ENCODE measurements at places on chromosomes 12 and 14.

DNA sequence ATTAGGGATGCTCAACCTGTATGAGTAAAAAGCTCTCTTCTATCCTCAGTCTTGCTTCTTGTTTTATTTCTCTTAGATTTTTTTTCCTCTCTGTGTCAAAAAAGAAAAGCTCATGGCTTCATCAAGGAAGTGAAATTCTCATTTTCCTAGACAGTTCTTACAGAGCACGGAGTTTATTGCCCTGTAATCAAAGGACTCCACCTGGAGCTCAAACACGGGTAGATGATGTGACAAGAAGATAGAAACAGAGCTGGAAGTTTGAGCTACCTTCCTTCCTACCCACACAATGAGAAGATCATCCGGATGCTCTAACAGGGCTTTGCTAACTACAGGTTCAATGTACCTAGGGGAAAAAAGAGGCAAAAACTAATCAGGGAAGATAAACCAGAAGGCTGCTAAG, 564.8 kb downstream of the MED13L start:
- no peak for DNase-seq

DNA sequence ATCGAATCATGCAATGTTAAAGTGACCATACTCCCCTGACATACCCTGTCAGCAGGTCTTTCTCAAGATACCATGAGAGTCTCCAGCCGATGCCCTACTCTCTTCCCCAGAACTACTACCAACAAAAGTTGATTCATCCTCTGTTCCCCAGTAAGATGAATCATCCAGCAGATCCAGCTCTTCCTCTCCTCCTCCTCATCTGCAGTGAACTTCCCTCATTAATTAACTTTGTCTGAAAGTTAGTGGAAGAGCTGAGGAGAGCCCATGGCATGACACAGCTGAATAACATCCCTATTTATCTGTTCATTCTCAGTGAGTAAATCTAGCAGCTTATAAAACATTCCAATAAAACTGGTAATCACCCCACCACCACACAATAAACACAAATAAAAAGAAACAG, 213.4 kb downstream of the EGLN3 start:
- DNase-seq, result no peak

- DNase-seq, result no peak
Observed at GRCh38 chr12:52532636-52533035, 12.4 kb upstream of the KRT5 start.

DNA sequence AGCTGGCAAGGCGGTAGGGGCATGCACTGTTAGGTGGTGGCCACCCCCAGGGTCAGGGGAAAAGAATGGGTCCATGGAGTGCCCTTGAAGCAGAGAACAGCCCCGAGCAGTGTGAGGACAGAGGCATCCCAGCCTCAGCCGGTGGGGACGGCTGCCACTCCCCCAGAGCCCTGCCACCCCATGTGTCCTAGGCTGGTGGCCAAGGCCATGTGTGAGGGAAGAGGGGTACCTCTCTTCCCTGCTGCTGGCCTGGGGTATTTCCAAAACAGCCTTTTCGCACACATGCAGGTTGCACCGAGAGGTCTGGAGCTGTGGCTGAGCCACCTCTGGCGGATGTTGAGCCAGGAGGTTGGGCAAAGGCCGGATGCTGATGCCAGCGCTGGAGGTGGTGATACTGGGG, 19.9 kb downstream of the RFLNA start:
- DNase-seq, result no peak

DNA sequence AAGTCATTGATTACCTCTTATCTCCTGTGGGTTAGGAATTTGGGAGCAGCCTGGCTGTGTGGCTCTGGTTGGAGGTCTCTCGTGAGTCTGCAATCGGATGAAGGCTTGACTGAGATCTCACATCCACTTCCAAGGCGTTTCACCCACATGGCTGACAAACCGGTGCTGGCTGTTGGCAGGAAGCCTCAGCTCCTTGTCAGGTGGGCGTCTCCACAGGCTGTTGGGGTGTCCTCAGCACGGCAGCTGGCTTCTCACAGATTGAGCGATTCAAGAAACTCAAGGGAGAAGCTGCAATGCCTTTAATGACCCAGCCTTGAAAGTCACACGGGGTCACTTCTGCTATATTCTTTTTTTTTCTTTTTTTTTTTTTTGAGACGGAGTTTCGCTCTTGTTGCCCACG, 28.6 kb upstream of the CORO1C start:
- no peak for DNase-seq
